ENCODE measurements at places on chromosomes 5 and 9.

- DNase-seq: no peak
These were observed 16.9 kb upstream of the TMEM250 start for GRCh38 chr9:136135326-136136126.

DNA sequence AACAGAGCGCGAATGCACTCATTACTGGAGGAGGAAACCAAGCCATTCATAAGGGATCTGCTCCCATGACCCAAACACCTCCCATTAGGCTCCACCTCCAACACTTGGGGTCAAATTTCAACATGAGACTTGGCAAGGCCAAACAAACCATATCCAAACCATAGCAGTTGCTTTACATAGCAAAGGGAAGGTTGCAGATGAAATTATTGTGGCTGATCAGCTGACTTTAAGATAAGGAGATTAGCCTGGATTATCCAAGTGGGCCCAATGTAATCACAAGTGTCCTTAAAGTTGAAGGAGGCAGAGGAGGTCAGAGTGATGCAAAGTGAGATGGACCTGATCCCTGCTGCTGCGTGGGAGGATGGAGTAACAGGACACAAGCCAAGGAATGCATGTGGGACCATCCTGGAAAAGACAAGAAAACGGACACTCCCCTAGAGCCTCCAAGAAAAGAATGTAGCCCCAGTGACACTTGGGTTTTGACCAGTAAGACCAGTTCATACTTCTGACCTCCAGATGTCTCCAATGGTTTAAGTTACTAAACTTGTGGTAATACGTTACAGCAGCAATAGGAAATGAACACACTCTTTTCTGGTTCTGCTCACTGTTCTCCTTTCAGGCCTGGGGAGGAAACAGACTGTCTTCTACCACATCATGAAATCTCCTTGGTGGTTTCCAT is 167.3 kb downstream of the GNAQ start:
- DNase-seq: no peak

DNA sequence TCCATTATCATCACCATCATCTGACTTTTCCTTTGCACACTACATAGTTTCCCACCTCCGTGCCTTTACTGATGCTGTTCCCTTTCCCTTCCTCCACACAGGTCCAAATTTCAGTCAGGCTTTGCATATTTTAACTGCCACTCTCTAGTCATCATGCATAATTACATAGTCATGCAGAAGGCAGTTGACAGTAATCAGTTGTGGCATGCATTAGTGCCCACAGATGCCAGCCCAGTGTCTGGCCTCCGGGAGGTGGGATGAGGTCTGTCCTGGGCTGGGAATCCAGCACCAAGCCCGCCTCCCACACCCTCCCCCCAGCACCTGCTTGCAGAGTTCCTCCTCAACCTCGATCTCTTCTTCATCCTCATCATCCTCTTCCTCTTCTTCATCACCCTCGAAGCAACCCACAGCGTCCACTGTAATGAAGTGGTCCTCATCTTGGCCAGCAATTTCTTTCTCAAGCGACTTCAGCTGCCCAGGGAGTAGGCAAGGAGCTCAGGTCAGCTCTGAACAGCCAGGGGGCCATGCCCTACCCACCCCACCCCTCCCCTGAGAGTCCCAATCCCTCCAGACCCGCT is 8.8 kb downstream of the BBLN start:
- no peak for DNase-seq

DNA sequence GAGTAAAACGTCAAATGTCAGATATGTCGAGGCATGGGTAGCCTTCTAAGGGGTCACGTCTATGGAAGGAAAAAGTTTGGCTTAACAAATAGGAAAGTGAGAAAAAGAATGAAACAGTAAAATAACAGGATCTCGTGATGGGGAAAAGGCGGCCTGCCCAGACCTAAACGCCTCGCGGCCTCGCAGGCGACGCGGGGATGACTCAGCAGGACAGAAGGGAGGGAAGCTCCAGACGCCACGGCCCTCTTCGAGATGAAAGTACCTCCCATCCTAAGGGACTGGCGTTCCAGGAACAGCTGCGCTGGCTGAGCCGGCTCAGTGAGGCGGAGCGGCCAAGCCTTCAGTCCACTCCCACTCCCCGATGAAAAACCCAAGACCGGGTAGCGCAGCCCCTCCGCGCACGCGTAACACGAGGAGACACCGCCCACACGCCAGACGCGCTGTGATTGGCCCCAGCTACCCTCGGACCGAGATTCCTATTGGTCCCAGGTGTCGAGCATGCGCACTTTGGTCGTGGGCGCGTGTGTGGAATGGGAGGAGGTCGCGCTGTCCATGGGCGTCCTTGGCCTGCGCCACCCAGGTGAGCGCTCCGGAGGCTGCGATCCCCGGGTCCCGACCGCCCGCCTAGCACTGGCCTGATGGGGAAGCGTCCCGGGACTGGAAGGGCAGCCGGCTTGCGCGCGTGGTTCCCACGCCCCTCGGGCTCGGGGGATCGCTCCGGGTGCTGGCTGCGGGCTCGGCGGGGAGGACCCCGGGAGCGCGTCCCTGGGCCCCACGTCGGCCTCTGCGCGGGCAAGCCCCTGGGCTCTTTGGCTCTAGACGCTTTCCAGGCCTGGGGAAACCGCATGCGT is 588.5 kb downstream of the MTRR start:
- DNase-seq: peak; percentile 81

DNA sequence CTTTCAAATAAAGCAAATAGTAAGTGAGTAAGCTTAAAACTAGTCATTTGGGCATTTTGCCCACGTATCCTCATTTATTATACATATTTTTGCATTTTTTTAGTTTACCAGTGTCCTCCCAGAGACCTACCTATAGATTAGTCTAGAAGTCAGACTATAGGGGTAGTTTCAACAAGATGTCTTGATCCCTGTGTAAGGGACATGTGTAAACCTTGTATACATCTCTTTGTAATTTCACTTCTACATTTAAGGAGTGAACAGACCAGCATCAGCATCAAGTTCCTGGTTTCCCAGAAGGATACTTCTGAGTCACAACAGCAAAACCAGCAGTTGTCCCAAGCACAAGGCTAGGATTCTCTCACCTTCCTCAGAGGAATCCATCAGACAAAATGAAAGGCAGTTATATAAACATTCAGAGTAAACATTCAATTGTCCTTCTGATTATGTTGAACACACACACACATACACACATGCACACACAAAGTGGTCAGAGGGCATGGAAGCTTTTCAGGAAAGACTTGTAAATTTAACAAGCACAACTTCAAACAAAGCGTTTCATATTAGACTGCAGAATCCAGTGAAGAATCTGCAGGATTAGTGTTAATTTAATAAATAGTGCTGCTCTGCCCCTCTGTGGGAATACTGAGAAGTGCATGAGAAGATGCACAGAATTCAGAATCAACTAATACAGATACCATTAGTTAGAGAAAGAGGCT is 55.4 kb downstream of the HINT1 start:
- DNase-seq: peak; percentile 17

- DNase-seq: no peak
These were observed 33.4 kb upstream of the PCA3 start for GRCh38 chr9:76730801-76731200.

DNA sequence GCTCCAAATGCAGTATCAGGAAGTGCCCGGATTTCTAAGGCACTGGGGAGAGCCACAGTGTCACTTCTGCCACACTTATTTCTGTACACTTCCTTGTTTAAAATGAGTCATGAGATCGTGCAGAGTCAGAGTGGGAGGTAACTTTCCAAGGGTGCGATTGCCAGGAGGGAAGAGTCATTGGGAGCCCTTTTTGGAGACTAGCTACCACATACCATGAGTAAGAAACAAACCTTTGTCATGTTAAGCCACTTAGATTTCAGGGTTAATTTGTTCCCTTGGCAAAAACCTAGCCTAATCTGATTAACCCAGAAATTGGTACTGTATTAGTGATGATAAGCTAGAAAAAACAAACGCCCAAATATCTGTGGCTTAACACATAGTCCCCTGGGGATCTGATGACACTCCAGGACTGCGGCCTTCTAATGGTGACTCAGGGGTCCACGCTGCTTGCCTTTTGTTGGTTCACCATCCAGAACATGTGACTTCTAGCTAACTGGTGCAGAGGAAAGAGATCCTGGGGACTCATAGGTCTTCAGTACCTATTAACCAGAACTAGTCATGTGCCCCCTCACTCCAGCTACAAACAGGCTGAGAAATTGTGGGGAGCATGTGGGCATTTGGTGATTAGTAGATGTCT is 48.6 kb upstream of the TLE1 start:
- no peak for DNase-seq

DNA sequence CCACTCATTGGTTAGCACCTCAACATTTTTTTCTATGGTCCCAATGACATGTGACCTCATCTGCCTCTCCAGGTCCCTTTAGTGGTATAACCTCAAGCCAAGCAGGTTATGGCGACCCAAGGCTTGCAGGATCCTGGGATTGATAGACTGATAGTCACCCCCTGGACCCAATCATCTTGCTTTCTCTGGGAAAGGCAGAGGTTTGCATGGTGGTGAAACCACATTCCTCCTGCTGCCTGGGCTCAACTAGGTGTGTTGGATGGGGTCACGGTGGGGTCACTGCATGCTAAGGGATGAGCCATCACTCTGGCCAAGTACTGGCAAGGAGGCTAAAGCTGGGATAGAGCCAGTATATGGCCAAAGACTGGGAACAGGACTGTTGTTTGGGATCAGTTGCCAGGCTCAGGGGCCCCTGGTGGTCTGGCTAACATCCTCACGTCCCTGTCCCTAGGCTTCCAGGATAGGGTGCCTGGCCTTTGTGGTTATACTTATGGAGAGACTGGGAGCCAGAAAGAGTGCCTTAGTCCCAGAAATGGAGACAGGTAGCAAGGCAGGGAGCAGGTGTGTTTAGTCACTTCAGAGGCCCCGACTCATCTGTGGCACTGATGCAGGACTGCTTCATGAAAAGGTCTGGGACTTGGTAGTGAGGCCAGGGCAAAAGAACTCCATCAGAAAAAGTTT is 4.6 kb upstream of the SMIM32 start:
- DNase-seq: no peak

DNA sequence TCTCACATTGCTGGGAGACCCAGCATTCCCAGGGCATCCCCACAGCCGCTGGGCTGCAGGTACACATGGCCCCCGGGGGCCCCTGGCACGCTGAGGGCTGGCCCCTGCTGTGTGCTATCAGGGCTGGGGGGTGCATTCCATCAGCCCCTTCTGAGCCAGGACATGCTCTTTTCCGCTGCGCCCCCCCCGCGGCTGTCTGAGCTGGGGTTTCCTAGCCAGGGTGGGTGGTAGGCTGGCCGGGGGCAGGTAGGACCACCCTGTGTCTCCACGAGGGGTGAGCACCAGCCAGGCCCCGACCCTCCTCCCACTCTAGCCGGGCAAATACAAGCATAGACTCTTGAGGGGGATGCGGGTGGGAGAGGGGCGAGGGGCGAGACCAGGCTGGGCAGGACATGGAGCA is 58.1 kb upstream of the FCN2 start:
- no peak for DNase-seq

- DNase-seq: no peak
These were observed 18.5 kb downstream of the NAIF1 start for GRCh38 chr9:128048663-128049062.

DNA sequence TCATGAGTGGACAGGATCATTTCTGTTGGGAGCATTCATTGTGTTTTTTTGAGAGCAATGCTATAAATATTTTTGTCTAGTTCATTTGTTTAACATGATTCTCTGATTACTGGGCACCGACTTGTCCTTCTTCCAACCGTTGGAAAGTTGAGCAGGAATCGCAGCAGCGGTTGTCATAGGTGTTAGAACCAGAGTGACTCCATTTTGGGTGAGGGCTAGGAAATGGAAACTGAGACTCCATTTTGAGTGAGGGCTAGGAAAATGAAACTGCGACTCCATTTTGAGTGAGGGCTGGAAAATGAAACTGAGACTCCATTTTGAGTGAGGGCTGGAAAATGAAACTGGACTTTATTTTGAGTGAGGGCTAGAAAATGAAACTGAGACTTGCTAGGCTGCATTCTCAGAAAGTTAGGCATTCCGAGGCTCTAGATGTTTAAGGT is 100.6 kb downstream of the ICE1 start:
- peak; percentile 4 for DNase-seq

GRCh38 chr5:66144834-66145390 is 812 bp downstream of the SREK1 start:
- DNase-seq: no peak

- no peak for DNase-seq
These were observed 12.4 kb upstream of the NFIB start for GRCh38 chr9:14326264-14326826.

GRCh38 chr5:105739732-105740131 is 1931.0 kb downstream of the EFNA5 start:
- no peak for DNase-seq

GRCh38 chr9:111974092-111974681 is 77.6 kb downstream of the UGCG start:
- no peak for DNase-seq

DNA sequence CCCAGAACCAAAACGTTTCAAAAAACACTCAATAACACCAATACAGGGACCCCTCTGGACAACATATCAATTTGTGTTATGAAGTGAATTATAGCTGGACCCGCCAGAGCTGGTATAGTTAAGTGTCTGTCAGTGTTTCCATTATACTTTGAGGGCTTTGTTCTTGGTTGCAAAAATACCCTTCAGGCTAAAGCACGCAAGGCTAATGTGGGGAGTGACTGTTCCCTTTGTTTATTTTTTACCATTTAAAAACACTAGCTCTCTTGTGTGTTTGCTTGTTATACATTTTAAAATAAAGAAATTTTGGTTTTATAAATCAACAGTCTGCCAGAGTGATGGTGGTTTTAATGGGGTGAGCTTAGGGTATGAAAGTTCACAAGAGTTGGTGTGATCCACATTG is 859.5 kb downstream of the PTPRD start:
- DNase-seq: no peak

GRCh38 chr9:112299514-112299913 is 33.9 kb downstream of the PTBP3 start:
- no peak for DNase-seq

GRCh38 chr9:112774006-112774996 is 23.7 kb downstream of the SNX30 start:
- no peak for DNase-seq

DNA sequence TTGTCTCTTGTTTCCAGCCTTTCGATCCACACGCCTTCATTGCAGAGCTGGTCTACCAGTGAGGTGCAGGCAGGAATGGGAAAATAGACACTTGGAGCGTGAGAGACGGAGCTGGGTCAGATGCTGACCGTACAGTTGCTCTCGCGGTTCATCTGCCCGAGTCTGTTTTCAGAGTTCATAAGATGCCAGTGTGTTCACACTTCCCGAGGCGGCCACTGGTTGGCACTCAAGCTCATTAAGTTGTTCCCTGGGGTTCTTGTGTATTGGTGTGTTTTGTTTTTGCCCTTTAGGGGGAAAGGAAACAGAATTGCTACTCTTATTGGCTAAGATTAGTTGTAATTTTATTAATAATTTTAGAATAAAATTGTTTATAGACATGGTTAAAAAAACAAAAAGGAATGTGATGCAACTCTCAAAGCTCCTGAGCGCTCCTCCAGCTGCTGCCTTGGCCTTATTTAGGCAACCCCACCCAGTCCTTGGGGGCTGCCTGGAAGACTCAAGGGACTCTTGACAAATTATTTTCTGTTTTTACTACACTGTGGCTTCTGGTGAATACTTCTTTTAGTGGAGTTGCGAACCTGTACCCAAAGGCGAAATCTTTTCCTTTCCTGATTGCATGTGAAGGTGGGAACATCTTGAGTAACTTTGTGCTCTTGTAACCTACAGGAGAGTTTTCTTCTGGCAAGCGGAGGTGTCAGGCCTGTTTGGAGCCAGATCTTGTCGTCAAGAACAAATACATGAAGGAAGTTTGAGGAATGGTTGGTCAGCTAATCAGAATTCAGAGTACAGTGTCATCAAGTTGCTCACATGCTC is 146.1 kb downstream of the MAST4 start:
- DNase-seq: no peak

- no peak for DNase-seq
These were observed 713.8 kb upstream of the WWC1 start for GRCh38 chr5:167577616-167578015.

GRCh38 chr5:19401032-19401431 is 587.0 kb downstream of the CDH18 start:
- DNase-seq: no peak
